ENCODE measurements at places on chromosomes 6 and 20.

DNA sequence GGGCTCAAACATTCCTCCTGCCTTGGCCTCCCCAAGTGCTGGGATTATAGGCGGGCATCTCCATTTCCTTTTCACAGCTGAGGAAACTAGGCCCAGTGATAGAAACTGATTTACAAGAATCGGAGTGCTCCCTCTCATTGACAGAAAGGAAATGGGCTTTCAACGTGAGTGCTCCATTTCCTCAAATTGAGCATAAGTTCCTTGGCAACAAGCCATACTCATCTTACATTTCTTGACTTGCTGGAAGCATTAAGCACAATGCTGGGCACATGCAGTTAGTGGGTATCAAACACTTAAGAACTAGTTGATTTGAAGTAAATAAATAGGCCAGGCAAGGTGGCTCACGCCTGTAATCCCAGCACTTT, 54.7 kb downstream of the FGD2 start:
- no peak for DNase-seq

GRCh38 chr6:17709476-17709875, 2.8 kb upstream of the NUP153 start:
- DNase-seq: no peak

DNA sequence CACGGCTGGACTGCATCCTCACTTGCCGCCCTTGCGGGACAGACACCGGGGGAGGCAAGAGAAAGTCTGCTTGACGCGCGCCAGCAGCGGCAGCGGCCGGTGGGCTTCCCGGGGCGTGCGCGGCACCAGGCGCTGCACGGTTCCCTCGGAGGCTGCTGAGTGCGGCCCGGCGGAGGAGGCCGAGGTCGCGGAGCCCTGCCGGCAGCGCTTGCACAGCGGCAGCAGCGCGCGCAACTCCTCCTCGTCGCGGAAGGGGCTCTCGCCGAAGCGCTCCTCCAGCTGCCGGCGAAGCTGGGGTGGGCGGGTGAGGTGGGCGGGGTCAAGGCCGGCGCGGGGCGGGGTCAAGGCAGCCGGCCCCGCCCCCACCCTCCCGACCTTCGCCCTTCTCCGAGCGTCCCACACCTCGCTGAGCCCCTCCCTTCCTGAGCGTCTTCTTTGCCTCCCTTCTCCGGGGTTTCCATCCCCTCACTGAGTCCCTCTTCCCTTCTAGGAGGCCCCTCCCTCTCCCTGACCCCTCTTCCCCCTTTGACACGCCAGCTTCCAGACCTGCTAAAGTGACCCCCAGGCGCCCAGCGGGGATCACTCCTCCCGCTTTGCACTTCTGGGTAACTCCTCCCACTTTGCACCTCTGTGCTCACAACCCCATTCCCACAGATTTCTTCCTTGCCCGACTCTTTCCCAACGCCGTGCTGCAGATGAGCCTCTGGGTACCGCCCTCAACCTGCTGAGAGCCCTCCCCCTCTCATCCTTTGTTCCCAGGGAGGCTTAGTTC, 8.8 kb downstream of the DUSP15 start:
- DNase-seq: peak; percentile 93

DNA sequence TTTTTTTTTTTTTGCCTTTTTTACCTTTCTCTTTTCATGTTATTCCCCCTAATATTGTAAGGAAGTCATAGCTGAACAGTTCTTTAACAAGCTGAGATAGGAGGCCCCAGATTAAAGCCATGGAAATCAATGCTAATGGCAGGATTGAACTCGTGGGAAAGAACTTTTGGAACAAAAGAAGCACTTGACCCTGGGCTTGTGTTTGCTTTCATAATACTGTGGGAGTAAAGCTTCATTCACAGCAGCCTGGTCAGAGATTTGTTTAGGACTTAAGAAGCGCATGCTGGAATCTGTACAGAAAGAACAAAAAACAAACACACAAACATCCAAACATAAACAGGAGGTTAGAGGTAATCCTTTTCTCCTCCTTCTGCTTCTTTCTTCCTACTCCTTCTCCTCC, 5.1 kb downstream of the HEY2 start:
- no peak for DNase-seq

DNA sequence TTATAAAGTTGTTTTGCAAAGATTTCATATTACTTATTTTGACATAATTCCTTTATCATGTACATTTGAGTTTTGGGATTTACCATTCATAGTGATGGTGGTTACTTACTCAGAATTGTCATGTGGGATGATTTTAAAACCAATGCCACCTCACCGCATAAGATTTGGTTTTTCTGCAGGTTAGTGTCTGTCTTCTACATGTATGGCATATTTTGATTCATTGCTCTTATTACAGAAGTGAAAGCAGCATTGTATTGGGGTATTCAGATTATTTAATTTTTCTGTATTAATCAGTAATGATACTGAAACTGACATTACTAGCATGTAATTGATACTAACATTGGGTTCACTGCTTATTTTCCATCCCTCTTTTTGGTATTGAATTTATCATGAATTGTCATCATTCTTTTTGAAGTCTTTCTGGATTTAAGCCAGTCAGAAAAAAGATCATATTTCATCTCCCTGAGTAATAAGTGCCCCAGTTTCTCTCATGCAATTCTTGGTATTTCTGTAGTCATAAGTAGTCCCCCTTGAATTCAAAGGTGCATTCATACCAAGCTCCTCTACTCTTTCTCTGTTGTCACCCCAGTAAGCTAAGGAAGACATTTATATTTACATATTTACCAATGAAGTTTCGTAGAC, 176.6 kb downstream of the BCKDHB start:
- DNase-seq: no peak

DNA sequence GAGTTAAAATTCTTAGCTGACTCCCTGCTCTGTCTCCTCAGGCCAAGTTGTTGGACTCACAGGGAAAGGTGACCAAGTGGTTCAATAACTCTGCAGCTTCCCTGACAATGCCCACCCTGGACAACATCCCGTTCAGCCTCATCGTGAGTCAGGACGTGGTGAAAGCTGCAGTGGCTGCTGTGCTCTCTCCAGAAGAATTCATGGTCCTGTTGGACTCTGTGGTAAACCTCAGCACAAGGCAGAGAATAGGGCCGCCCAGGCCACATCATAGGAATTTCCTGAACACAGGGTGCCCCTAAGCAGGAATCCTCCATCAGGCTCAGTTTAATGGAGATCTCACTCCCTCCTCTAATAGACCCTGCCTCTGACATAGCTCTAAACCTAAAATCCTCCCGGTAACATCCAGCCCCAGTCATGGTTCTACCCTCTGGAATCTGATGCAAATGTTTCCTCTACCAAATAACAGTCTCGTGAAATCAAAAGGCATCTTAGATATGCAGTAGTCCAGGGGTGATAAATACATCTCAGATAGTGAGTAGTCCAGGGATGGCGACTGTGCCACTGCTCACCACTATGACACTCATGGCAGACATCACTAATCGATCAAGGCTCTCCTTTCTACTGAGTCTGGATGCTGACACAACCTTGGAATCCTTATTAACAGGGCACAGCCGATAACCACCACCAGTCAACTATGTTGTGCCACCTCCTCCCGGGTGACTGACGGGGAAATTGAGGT, 18.3 kb downstream of the BPIFB1 start:
- DNase-seq: no peak

GRCh38 chr20:3541887-3542721, 71.3 kb downstream of the ATRN start:
- no peak for DNase-seq

DNA sequence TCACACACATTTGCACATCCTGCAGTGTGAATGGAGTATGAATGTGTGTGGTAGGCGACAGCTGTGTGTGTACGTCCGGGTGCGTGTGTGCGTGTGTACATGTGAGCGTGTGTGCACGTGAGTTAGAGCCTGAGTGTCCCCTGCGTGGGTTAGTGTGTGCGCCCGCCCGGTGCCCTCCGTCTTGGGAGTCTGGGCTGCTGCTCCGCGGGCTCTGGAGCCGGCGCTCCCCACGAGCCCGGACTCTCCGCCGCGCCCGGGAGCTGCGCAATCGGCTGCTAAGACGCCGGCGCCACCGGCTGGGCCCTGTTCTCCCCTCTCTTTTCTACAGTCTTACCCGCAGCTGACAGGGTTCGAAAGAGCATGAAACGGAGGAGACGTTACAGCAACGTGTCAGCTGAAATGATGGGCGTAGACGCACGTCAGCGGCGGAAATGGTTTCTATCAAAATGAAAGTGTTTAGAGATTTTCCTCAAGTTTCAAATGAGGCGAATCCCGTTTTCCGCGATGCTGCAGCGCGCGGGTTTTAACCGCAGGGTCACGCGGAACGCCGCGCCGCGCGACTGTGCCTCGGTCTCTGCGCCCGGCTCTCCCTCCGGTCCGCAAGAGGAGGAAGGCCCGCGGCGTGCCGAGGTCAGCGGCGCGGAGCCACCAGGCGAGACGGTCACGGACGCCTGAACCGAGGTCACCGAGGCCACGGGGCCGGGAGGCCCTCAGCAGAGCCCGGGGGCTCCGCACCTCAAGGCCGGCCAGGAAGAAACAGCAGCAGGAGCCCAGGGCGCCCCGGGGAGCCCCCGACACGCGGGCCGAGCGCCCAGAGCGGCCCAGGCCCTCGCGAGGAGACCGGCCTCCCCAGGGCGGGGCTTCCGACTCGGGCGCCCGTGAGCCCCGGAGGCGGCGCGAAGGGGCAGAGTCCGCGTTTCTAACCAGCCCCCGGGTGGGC, 95.3 kb upstream of the BHLHE23 start:
- peak; percentile 58 for DNase-seq

DNA sequence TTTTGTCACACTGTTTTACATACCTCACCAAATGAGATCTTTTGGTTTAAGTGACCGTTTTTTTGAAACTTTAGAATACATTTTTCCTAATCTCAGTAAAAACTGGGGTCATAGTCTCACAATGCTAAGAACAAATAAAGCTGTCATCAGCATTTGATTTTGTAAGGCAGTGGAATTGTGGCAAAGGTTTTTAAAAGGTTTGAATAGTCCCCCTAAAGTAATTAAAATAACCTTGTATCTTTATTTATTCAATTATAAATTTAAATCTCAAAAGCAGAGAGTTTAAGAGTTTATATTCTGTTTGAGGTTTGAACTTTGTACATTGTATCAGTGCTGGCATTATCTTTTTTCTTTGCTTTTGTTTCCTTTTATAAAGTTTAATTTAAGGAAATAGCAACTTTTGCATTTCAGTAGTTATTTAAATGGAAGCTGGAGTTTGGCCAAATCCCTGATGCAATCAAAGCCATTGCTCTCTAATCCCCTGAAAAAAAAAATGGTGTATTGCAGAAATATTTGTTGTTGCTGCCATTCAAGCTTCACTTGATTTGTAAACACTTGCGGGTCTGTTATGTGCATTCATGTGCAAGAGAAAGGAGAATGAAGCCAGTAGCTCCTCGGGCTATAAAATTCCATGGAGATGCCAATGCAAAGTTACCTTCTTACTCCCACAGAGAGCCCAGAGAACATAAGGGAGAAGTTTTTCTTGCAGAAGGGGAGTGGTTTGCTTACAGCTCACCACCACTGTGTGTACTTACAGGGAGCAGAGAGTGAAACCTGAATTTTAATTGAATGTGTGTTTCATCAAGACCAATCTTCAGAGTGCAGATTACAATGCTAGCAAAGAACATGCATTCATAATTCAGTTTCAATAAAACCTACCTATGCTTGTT, 391.8 kb downstream of the ARHGAP18 start:
- no peak for DNase-seq

DNA sequence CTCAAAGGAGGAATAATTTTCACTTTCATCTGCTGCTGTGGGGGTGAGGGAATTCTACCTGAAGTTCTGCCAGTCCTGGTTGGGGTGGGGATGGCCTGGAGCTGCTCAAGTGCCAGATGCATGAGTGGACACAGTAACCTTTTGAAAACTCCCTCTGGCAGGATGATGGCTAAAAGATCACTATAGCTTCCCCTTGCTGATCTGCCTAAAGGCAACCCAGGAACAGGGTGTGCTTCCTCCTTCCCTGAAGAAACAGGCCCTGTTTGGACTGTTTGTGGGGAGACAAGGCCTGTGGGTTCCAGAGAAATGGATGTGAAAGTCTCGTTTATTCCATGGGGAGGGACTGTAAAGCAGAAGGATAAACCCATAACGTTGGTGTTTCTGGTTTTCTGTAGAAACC, 176.9 kb downstream of the DTNBP1 start:
- DNase-seq: no peak

GRCh38 chr6:75579951-75580350, 21.7 kb upstream of the SENP6 start:
- no peak for DNase-seq

DNA sequence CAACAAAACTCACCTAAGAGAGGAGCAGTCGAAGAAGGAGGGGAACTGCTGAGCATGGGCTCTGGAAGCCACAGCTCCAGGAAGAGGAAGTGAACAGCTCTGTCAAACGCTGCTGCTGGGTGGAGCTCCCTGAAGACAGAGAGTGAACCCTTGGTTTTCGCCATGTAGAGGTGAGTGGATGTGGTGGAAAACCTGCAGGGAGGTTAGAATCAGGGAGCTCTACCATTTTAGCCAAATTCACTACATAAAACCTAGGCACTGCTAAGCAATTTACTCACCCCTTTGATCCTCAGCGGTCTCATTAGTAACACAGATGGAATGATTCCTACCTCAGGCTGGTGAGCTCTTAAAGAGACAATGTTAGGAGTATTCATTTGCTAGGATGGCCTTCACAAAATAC, 19.4 kb upstream of the TFAP2A start:
- no peak for DNase-seq

GRCh38 chr20:19254956-19255355, 42.5 kb downstream of the SLC24A3 start:
- DNase-seq: no peak

- DNase-seq: no peak
Observed at GRCh38 chr6:161254464-161255253, 19.2 kb downstream of the AGPAT4 start.

DNA sequence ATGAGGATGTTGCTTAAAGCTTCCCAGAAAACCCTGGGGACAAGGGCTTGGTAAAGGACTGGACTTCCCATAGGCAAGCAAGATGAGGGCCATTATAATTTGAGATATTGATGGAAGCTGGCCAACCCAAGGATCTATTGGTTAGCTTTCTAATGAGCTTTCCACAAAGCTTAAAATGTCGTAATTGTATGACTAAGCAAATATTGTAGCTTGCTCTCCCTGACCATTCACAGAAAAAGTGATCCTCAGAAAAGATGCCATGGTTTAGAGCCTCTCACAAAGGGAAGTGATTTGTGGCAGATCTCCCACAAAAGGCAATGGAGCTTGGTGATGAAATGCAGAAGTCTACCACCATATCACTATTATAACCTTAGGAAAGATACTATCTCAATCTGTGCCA, 13.6 kb downstream of the IL17F start:
- DNase-seq: no peak

- no peak for DNase-seq
Observed at GRCh38 chr6:11625302-11625701, 87.8 kb downstream of the TMEM170B start.

- DNase-seq: no peak
Observed at GRCh38 chr6:100892693-100893092, 11.6 kb upstream of the ASCC3 start.

GRCh38 chr20:23655491-23656211, 17.9 kb upstream of the CST3 start:
- DNase-seq: no peak

DNA sequence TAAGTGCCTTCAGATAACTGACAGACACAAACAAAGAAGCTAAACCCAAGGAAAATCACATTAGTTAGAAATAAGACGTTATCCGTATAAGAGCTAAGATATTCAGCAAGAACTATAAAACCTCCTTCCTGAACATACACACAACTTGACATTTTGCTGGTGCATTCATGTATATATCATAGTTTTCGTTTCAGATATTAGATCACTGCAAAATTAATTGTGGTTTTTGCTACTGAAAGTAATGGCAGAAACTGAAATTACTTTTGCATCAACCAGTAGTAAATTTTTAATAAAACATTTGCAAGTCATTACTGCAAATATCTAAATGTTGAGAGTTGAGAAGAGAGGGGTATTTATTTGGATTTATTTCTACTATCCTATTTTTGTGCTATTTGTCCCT, 26.1 kb upstream of the KCNQ5 start:
- no peak for DNase-seq
